ENCODE measurements at places on chromosomes 12 and 14.

DNA sequence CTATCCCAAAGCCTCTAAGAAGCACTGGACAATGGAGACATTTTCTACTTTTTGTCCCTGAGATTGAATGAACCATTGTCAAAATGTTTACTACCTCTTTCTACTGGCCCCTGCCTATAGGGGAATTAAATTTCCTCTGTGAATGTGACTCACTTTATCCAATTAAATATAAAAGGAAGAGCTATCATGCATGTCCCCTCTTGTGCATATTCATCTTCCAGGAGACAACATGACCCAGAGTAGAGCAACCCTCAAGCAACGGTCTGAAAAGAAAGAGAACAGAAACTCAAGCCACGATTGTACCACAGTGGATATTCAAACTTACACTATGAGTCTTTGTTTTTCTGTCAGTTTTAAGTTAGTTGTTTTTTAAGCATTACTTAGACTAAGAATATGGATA is 938.4 kb upstream of the ATXN7L3B start:
- DNase-seq = no peak

- no peak for DNase-seq
Observed at GRCh38 chr14:23382276-23382675, 5.4 kb downstream of the CMTM5 start.

DNA sequence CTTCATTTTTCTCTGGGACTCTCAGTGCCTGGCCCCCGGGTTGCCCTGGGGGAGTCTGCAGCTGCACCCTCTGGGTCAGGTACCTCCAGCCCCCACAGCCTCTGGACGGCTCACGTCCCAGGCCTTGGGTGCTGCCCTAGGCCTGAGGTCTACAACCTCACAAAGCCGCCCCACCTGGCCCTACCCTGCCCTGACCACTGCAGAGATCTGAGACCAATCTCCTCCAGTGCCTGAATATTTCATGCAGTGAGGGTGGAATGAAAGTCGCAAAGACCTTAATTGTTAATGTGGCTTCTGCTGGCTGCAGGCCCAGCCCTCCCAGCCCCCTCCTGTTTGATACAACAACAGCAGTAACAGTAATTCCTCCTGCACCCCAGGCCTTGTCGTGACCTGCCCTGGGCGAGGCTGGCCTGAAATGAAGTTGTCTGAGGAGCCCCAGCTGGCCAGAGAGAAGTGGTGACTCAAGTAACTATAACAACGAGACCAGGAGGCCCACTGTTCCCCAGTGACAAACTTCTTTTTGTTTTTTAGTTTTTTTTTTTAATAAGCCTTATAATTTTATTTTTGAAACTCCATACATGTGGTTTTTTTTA is 8.8 kb upstream of the CCDC85C start:
- no peak for DNase-seq

DNA sequence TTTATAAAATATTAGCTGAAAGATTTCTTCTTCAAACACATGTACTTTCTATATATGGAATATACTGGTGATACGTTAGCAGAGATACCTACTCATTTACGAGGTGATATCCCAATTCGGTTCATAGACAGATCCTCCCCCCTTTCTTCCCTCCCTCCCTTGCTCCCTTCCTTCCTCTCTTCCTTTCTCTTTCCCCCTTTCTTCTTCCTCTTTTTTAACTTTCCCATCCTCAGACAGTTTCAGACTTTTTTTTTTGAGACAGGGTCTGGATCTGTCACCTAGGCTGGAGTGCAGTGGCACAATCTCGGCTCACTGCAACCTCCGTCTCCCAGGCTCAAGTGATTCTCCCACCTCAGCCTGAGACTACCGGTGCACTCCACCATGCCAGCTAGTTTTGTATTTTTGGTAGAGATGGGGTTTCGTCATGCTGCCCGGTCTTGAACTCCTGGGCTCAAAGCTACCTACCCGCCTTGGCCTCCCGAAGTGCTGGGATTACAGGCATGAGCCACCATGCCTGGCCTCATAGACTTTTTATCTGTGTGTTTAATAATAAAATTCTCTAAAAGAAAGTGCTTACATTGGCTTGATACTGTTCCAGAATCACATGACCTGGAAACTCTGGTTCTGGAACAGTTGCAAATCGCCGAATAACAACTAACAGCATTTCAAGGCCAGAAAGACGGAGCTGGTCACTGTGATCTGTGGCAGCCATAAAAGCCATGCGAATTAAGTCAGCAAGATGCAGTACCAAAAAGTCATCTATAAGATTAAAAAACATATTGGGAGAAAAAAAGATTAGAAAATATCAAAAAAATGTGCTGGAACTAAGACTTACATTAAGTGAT is 99.2 kb downstream of the HEATR5A start:
- no peak for DNase-seq

DNA sequence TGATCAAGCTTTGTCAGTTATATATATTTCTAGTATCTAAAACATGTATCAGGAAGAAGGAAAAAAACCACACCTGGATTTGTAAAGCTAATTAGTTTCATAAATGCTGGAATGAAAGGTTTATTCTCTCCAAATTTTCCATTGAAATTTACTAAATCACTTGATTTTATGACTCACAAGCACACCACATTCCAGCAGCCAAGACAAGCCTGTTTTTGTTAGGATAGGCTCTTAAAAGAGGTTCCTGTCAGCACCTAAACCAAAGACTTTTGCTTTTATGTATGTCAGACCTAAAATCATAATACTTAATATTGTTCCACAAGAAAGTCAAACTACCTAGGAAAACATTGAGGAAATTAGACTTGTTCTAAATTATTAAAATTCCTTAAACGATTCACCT is 85.3 kb upstream of the PAWR start:
- DNase-seq = no peak

DNA sequence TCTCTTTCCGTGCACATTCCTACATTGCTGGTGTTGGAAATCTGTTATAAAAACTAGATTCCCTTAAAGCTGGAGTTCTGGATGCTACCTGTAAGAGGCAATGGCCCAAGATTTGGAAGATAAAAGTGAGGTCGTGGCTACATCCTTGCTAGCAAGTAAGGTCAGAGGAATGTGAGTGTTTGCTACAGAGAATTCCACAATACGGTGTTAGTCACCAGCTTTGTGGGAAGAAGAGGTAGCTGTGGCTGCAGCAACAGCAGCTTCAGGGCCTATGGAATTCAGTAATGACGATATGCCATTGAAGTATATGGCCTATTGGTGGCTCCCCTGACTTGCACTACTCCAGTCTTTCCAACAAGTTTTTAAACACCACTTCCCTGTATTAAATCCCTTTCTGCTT is 227.7 kb upstream of the TMEM260 start:
- DNase-seq = no peak

- peak; percentile 80 for DNase-seq
Observed at GRCh38 chr12:124917135-124917840, 2.8 kb upstream of the UBC start.
